ENCODE measurements at places on chromosomes 2 and 18.

- no peak for DNase-seq
These were observed 5.2 kb downstream of the GATA6 start for GRCh38 chr18:22174341-22175145.

- DNase-seq = no peak
These were observed 1.7 kb downstream of the CFAP221 start for GRCh38 chr2:119545754-119546446.

DNA sequence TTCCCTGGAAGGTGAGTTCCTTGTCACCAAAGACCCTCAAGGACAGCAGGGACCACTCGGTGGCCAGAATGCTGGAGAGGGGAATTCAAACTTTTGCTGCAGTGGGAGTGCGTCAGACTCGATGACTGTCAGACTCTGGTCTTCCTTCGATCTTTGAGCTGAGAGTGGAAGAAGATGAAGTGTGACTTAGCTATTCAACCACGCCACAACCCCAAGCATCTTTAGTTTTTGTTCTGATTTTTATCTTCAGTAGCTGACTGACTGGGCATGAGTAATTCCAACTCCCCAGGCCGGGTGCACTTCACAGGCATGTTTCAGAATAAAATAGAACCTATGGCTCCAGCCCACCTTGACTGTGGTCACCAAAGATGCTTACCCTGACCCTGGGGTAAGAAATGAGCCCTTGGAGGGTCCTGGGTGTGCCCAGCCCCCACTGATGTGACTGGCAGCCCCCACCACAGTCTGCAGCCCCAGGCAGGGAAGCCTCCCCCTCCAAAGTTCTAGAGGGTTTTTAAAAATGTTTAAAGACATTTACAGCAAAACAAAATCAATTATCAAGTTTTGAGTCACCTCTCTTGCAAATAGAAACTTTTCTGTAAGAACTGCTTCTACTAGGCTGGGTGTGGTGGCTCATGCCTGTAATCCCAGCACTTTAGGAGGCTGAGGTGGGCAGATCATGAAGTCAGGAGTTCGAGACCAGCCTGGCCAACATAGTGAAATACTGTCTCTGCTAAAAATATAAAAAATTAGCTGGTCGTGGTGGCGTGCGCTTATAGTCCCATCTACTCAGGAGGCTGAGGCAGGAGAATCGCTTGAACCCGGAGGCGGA, 24.9 kb upstream of the YWHAQ start:
- DNase-seq = no peak

GRCh38 chr2:112143150-112143549, 5.0 kb downstream of the FBLN7 start:
- DNase-seq = no peak

DNA sequence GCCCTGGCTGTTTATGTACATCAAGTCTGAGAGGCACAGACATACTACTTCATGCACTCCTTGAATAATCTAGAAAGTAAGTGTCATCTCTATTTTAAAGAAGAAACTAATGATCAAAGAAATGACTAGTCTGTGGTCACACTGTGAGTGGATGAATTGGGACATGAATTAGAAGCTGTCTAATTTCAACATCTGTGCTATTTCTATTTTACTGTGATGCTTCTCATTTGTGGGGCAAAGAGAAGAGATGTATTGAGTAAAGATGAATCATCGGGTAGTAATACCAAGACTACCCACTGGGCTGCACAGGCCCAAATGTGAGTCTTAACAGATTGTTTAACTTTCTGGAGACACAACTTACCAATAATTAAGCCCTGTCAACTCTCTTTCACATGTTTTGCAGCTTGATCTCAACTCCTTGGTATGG, 42.4 kb upstream of the MTIF2 start:
- DNase-seq = peak; percentile 8

GRCh38 chr2:81940266-81940955, 1635.9 kb upstream of the LRRTM1 start:
- no peak for DNase-seq

DNA sequence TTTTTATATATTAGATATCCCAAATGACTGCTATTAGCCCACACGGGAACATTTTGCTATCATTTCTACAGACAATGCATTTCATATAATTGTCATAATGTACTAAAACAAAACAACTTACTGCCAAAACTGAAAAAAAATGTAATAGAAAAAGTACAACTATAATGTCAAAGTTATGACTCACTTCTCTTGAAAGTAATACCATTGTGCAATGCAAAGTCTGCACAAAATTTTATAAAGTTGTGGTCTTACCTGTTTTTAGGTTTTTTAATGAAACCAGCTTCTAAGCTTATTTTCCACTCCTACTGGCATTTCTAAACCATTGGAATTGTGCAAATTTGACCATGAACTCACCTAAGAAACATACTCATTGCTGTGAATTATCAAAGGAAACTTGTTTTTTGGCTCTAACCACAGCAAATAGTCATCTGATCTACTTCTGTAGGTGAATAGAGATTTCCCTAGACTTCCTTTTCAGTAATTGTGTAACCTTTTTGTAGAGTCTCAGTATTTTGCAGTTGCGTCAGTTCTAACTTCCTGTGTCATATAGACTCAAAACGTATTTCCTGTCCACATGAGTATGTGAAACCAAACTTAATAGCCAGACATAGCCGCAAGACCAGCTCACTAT, 31.9 kb upstream of the TFPI start:
- peak; percentile 80 for DNase-seq

DNA sequence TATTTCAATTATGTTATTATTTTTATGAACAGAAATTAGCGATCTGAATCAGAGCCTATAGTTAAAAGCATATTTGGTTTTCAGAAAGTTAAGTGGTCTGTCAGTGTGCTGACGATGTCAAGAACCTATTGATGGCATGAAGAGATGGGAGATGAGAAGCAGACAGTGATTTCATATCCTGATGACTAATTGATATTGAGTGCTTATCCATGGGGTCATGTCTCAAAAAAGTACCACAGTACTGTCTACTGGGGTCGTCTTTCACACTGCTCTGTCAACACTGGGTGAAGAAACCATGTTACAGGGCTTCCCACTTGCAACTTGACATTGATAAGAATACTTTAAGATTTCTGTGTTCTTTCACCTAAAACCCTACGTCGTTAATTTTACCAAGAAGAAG, 297.1 kb downstream of the AFF3 start:
- DNase-seq = no peak

- DNase-seq = no peak
These were observed 157.2 kb downstream of the WDSUB1 start for GRCh38 chr2:159129269-159129668.

DNA sequence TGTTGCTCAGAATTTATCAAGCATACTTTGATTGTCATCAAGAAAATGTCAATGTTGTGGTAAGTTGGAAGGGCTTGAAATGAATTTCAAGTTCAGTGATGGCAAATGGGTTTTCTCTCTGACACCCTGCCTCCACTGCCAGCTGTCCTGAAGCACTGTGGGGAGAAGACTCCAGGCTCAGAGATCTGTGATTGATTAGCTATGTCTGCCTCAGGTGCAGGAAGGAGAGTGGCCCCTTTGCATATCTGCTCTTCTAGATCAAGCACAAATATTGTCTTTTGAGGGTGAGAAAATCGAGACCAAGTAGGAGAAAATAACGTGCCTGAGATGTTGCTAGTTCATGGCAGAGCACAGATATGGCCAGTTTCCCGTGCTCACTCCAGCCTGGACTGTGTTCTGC, 178.8 kb upstream of the GLI2 start:
- DNase-seq = no peak

GRCh38 chr18:9446839-9447238, 28.5 kb upstream of the RALBP1 start:
- DNase-seq = no peak

DNA sequence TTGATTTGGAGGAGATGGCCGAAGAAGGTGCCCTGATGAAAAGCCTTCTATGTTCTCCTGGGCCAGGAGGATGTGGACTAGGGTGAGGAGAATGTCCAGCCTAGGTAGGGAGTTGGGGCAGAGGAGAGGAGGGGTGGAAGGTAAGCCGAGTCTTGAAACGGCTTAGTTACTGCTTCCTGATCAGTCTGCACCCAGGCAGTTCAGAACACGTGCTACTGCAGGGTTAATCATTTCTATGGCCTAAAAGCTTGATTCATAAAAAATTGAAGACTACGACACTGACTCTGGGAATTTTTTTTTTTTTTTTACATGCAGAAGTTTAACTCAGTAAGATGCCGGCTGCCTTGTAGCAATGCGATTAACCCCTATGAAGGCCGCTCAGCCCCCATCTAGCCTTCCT, 125.3 kb downstream of the TMEM163 start:
- no peak for DNase-seq

- DNase-seq = no peak
These were observed 1.1 kb upstream of the TXNDC2 start for GRCh38 chr18:9884532-9885140.

DNA sequence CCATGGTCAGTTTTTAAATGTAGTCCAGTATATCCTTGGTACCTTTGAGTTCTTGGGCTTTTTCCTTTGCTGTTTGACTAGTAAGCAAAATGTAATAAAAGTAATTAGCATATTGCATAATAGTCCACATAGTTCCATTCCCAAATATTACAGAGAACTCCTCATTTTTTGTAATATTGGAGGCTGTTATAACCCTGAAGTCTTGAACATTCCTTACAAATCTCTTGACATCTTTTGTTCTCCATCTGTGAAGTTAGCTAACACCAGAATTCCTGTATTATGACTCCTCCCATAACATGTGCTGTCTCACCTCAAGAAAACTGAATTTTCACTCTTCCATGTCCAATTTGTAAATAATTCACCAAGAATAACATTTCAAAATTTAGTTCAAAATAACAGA, 17.1 kb downstream of the CREB1 start:
- no peak for DNase-seq

- peak; percentile 76 for DNase-seq
These were observed 36.4 kb downstream of the WDSUB1 start for GRCh38 chr2:159249990-159250715.

DNA sequence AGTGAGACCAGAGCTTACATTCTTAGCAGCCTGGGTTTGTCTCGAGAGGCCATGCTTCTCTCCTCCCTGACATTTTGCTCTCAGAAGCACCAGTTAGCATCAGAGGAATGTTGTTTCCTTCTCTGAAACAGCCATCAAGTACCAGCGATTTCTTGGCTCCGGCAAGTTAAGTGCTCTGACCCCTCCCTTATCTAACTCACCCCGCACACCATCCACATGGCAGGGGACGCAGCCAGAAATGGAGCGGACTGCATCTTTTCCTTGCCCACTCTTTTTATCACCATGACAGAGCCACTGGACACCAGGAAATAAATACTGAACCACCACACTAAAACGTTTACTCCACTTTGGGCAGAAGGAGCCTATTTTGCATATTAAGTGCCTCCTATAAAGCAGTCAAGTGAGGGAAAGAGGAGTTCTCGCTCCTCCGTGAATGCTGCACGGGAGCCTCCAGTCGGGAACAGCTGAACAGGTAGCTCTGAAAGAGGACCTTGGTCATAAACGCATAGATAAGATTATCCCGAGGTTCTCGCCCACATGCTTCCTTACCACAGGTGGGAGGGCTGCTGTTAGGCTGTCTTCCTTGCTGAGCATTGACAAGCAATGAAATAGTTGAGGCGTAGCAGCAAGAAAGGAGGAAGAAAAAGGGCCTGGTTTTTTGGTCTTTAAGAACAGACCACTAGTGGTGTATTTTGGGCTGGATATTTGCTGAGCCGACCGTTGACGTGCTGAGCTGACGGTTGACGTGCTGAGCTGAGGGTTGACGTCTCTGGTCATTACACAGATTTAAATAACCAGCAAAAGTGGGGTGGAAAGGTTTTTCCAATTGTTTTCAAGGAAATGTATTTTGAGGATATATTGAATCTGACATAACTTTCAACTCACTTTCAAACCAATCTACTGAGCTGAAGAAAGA, 71.4 kb upstream of the ITGB6 start:
- no peak for DNase-seq

- DNase-seq = no peak
These were observed 307.2 kb upstream of the MMADHC start for GRCh38 chr2:149894760-149895159.

DNA sequence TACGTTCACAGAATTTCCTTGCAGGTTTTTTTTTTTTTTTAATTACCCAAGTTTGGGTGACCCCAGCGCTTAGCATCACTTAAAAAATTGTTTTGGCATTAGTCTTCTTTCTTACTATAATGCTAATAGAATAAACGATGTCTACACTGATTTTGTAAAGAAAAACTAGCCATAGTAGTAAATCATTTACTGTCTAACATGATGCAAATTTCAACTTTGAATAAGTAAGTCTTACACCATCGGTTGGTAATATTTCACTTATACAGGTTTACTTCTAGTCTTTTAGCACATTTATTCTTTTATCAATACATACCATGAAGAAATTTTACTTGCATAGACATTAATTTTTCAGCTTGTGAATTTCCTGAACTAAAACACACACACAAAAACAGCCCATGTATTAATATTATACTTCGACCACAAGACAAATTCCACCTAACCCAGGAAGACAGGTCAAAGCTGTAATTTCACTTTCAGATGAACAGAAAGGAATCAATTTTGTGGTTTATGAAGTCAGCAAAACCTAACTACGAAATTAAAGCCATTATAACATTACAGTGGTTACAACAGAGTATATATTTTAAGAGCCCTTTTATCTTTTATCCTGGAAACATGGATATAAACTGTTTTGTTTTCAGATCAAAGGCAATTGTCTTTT, 1.9 kb downstream of the YES1 start:
- DNase-seq = no peak

- DNase-seq = no peak
These were observed 144.8 kb downstream of the CDH2 start for GRCh38 chr18:28032177-28032576.

GRCh38 chr2:120436885-120437603, 91.1 kb downstream of the INHBB start:
- no peak for DNase-seq

DNA sequence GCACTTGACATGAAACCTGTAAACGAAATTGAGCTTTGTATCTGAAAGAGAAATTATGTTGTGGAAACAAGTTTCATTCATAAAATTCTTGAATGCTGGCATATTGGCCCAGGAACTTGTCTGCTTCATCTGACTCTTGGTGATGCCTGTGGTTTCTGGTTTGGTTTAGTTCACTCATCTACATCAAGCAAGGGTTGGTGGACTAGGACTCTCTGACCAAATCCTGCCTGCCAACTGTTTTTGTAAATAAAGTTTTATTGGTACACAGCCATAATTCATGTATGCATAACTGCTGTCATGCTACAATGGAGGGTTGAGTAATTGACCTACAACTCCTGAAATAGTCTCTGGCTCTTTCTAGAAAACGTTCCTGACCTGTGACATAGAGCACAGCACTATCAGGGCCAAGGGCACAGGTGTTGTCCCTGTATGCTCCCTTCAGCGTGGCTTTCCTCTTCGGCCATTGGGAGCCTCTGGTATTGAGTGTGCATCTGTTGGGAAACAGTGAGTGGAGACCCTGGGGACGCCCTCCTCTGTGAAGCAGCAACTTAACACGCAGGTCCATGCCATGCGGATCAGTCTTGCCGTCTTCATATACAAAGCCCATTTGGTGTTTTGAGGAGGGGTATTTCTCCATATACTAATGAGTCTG, 226.3 kb downstream of the SH3RF3 start:
- DNase-seq = no peak

- DNase-seq = no peak
These were observed 62.0 kb upstream of the LGALSL start for GRCh38 chr2:64391940-64392339.

All from CD14-positive monocyte (primary cell).